ENCODE measurements at places on chromosomes 5 and 9.

- no peak for DNase-seq
Measured at GRCh38 chr5:179608131-179608581, 15.3 kb downstream of the HNRNPH1 start.

DNA sequence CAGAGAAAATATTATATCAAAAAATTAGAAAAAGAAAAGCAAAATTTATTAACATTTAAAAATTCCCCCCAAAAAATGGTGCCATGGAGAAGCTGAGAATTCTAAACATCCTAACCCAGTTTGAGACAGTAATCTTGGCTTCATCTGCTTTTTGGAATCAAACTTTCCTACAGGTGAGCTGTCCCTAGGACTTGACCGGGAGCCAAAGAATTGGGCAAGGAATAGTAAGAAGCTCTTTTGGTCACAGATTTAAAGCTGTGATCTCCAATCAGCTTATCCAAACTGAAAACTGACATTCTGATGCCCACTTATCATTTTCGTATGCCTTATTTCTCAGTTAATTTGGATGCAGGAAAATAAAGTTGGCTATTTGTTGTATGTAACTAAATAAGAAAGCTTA, 457.3 kb upstream of the DMAC1 start:
- no peak for DNase-seq

GRCh38 chr9:107281184-107281583, 1.9 kb upstream of the RAD23B start:
- DNase-seq, result no peak

- DNase-seq, result no peak
Measured at GRCh38 chr5:59036274-59036961, 453.5 kb downstream of the RAB3C start.

DNA sequence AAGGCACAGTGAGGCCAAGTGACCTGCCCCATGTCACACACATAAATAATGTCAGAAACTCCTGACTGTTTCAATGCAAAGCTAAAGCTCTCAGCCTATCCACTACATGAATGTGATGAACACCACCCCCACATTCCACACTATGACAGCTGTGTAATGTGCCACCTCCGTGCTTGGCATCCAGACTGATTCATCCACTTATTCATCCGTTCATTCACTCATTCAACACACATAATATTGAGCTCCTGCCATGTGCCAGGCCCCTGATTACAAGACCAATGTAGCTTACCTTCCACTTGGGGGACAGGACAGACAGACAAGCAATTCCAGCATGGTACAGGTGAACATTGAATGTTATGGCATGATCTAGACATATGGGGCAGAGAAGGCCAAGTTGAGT, 46.2 kb upstream of the FABP6 start:
- no peak for DNase-seq

Measured in GM12892 (cell line).